Cortex of kidney (tissue), 1 donor: ENCODE measurements at places on chromosomes 5 and 9.

- DNase-seq, result no peak
Measured at GRCh38 chr5:172856336-172856735, 22.3 kb downstream of the ERGIC1 start.

DNA sequence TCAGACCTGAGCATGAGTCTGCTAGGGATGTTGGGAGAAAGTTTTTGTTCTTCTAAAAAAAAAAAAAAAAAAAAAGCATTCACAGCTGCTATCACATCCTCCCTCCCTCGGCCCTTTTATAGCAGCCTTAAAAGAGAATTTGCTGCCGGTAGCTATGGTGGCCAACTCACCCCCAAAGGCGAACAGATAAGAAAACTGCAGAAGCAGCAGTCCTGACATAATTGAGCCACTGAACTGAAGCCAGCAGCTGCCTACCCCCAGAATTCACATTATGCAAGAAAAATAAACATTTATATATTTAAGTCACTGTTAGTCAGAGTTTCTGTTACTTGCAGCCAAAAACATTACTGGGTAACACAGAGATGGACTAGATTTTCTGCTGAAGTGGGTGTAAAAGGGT, 124.3 kb upstream of the SMARCA2 start:
- no peak for DNase-seq

GRCh38 chr5:95317687-95318086, 32.8 kb upstream of the MCTP1 start:
- no peak for DNase-seq

- no peak for DNase-seq
Measured at GRCh38 chr5:142910128-142910527, 140.0 kb downstream of the ARHGAP26 start.

DNA sequence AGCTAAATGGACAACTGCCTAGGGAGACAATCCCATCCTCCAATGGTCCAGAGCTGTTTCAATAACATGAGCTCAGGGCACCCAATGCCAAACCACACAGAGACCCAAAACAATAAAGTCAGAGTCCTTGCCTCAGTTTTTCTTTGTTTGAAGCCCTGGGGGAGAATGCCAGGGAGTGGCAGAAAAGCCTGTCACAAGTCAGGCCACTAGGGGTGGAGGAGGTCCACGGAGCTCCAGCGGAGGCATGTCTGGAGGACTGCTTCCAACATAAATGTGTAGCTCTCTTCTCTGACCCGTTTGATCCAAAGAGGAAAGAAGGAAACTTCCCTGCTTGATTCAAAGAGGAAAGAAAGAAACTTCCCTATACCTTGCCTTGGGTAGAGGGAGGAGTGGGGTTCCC, 175.3 kb downstream of the HSPA4 start:
- no peak for DNase-seq

GRCh38 chr9:90972057-90972456, 170.4 kb downstream of the SYK start:
- no peak for DNase-seq

DNA sequence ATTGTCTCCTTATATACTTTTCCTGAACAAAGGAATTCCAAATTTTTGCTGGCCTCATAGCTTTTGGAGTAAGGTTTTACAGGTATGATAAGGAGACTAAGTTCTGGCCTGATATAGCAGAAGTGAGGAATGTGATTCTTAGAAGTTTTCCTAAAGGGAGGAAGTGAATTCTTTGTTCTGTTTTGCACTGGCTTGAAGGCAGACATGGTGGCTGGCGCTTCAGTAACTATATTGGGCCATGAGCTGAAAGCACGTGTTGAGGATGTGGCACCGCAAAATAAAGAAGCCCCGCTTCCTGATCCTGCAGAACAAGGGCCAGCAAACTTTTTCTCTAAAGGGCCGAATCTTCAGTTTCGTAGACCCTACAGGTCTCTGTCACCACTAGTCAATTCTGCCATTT, 224.2 kb downstream of the SNX18 start:
- no peak for DNase-seq
